Cardiac muscle cell (in vitro differentiated cells and primary cell): ENCODE measurements at places on chromosomes 2 and 18.

- DNase-seq = no peak
Observed at GRCh38 chr18:67043276-67043675, 439.4 kb upstream of the CDH19 start.

- peak; percentile 27 for DNase-seq
Observed at GRCh38 chr2:11071211-11071610, 84.1 kb upstream of the SLC66A3 start.

GRCh38 chr2:84999553-84999955 is 28.6 kb downstream of the KCMF1 start:
- no peak for DNase-seq

DNA sequence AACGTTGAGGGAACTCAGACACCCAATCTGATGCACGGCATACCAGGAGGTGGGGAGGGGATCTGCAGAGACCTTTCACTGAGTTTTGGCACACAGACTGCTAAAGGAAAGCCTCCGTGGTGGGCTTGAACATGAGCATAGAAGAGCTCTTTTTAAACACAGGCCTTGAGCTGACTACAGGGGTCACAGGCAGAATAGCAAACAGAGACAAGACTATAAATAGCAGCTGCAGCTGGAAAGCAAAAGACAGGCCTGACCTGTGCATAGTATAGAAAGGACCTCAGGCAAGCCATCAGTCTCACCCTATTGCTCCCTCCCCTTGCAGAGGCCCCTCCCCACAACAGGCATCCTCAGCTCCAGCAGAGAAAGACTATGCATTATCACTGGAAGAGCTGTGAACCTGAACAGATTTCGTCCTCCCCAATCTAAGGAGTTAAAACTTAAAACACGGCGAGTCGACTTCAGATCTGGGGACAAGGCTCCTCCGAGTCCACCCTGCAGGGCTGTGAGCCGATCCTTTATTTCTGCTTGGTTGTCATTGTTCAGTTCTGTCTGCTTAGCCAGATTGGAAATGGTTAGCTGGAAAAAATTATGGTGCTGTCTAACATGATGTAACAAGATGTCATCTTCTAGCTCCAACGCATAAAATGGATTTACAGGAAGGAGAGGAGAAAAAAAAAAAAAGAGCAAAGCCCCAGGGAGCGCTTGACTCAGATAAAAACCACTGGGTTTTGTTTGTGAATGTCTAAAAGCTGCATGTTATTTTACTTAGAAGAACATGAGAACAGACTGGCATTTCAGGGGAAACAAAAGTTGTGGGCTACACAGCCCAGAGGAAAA is 25.2 kb upstream of the LCLAT1 start:
- peak; percentile 82 for DNase-seq

GRCh38 chr2:100238471-100238870 is 83.8 kb downstream of the LONRF2 start:
- DNase-seq = no peak

DNA sequence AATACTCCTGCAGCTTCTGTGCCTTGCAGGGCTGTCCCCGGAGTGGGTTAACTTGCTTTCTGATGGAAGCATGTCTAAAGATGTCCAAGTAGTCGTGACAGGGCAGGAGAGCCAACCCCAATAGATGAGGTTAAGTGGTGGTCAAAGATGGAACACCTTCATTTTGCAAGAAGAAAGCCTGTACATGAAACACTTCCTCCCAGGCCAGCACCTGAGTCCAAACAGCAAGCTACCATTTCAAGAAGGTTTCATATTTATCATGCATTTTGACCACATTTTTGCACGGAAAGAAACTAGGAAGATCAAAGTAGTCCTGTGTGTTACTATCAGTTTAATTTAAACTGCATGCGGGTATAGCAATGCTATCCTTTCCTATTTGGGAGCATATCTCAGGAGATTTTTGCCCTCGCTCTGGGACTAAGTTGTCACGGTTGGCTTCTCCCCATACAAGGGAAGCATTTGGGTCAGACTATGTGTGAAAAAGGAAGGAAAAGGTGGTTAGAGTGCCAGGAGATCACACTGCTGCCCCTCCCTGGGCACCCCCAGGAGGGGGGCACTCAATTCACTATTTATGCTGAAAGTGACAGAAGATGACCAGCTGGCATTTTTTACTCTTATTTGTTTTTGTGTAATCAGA is 187.6 kb downstream of the ZNF521 start:
- DNase-seq = no peak

GRCh38 chr2:186968277-186968676 is 119.3 kb upstream of the ZSWIM2 start:
- DNase-seq = no peak

GRCh38 chr18:26458526-26459232 is 89.7 kb downstream of the KCTD1 start:
- DNase-seq = no peak

GRCh38 chr2:229779650-229780049 is 65.3 kb upstream of the DNER start:
- no peak for DNase-seq

- DNase-seq = no peak
Observed at GRCh38 chr2:23526114-23526513, 141.1 kb downstream of the KLHL29 start.

DNA sequence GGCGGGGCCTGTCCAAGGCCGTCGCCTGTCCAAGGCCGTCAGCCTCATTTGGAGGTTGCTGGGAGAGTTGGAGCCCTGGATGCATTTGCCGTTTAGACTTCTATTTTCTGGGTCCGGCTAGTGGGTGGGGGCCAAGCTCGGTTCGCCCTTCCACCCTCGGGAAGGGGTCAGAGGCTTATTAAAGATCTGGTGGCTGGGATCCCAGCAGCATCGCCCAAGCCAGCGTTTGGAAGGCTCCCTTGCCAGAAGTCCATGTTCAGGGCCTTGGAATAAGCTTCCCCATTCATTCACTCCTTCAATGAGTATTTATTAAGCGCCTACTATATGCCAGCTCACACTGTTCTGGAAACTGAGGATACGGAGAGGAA is 516 bp upstream of the DOCK10 start:
- DNase-seq = no peak

DNA sequence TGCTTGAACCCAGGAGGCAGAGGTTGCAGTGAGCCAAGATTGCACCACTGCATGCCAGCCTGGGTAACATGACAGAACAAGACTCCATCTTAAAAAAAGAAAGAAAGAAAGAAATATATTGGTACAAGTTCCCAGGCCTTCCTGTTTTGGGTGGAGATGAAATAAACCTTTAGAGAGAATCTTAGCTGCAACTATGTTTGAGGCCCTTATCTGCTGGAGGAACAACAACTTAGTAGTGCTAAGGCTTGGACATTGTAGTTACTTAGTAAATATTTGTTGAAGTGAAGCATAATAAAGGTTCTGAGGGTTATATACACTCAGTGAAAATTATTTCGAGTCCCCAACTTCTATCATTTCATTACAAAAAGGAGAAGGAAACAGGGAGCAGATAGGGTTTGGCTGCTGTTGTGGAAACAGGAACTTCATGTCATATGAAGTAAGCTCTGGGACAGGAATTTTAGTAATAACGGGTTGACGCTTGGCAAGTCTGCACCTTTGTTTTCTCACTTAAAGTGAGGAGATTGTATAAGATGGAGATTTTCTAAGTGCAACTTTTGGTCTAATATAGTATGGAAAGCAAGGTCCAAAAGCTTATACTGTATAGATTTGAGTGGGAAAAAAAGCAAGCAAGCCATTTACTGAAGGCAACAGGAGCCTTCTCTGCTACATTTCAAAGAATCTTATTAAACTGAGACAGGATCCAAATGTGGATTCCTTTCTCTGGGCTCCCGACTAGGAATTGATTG is 40.0 kb upstream of the AGPS start:
- no peak for DNase-seq

- no peak for DNase-seq
Observed at GRCh38 chr2:128424406-128425171, 105.9 kb upstream of the HS6ST1 start.

DNA sequence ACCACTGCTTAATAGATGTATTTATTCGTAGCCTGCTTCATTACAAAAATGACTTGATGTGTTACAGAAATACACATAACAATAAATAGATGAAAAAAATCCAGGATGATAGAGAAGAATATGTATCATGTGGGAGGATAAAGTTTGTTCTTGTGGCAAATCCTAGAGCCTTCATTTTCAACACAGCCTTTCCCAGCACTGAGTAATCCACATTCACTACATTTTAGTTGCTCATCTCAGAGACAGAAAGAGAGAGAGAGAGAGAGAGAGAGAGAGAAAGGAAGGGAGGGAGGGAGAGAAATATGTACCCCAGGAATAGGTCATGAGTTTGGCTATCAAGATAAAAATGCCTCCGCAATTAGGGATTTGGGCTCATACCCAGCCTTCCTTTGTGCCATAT is 144.3 kb downstream of the RBMS1 start:
- no peak for DNase-seq

- no peak for DNase-seq
Observed at GRCh38 chr18:38368886-38369285, 803.3 kb upstream of the CELF4 start.

GRCh38 chr2:84938194-84938879 is 32.6 kb upstream of the KCMF1 start:
- DNase-seq = no peak

GRCh38 chr2:128513961-128514283 is 195.3 kb upstream of the HS6ST1 start:
- DNase-seq = no peak

DNA sequence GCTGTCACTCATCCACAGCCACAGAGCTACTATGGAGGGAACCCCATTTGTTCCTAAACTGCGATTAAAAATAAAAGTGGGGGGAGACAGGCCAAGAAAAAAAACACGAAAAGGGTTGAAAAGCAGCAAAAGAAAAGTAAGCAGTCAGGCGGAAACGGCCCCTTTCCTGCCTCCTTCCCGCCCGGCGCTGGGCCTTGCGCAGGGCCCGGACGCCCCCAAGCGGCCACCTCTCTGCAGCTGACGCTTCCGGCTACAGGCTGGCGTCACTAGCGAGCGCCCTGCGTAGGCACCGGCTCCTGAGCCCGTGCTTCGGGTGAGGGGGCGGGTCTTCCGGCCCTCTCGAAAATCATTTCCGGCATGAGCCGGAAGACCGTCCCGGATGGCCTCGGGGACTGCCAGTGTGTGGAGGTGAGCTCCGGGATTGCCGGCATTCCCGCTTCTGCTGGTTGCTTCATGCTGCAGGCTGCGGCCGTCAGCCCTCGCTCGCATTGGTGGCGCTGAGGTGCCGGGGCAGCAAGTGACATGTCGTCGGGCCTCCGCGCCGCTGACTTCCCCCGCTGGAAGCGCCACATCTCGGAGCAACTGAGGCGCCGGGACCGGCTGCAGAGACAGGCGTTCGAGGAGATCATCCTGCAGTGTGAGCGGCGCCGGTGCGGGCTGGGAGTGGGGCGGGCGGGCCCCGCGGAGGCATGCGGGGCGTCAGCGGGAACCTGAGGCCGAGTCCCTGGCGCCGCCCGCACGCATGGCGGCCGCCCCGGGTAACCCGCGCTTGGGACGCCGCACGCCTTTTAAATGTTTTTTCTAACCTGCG is at the start of gene ATG16L1:
Gene ATG16L1 (plus strand): TSS at position 368 of the 811 bp plus-strand sequence. CDS start 155 bp downstream, at position 523.
- DNase-seq = peak; percentile 97

DNA sequence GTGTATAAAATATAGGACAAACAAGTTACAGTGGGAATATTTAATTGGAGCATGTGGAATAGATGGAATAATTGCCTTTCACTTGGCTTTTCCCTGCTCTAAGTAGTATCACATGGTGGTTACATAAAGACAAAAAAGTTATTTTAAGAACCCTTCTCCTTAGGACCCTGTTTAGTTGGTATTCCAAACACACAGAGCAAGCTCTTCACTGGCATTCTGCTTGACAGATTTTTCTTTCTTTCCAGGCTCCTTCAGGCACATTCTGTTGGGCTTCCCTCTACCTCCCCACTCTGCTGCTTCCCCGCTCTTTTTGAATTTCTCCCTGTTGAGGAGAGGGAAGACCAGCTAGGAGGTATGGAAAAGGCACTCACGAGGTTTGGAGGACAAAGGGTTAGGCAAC is 29.0 kb upstream of the DARS1 start:
- no peak for DNase-seq

- DNase-seq = peak; percentile 20
Observed at GRCh38 chr2:156436497-156437085, 412 bp downstream of the GPD2 start.

GRCh38 chr2:238726670-238727584 is 121.0 kb upstream of the TWIST2 start:
- DNase-seq = no peak

DNA sequence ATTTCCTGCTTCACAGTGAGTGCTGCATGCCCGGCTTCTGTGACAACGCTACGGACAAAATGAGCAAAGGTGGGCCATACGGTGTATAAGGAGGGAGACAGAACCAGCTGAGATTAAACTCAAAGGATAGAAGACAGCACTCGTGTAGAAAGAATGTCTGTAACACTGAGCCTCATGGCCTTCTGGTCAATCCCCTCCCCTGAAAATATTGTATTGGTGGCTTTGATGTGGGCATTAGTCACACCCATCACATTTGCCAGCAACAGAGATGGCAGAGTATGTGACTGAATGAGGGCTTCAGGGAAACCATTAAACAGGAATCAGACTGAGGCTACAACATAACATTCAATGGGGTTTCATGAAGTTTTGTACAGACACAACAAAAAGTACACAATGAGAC is 287.8 kb upstream of the CCDC68 start:
- DNase-seq = no peak

- no peak for DNase-seq
Observed at GRCh38 chr2:8352989-8353388, 328.9 kb upstream of the ID2 start.

- DNase-seq = peak; percentile 33
Observed at GRCh38 chr2:131646669-131647297, 119.1 kb downstream of the CCDC74A start.

DNA sequence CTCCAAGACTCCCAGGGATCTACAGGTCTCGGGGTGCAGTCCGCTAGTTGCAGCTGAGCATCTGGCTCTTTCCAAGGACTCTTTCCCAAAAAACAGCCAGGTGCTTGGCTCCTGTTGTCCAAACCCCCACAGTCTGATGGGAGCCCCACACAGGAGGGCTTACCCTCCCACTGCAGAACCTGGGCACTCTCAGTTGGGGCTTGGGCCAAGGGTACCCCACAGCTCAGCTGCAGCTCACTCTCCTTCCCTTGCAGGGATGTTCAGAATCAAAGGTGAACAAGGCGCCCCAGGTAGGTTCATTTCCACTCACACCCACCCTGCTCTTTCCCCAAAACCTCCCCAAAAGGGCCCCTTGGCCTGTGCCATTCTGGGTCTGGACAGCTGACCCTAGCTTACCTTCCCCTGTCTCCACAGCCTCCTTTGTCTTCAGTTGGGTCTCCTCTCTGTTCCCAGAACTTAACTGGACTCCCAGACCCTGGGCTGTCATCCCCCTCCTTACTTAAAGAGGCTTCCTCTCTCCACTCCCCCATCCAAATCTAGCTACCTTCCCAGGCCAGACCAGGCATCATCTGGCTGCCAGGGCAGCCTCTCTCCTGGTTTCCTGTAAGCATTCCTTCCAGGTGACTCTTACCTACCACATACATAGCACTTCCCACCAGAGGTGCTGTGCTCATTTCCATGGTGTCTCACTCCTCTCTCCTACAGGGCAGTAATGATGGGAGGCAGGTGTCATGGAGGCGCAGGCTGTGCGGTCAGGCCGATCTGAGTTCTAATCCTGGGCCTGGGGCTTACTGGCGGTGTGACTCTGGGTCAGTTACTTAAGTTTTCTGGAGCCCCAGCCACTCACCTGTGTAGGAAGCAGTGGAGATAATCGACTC is 29.5 kb downstream of the MARCO start:
- no peak for DNase-seq

- no peak for DNase-seq
Observed at GRCh38 chr2:185522472-185522871, 216.1 kb upstream of the FSIP2 start.

GRCh38 chr2:96109361-96109680 is 7.0 kb downstream of the ADRA2B start:
- no peak for DNase-seq

GRCh38 chr2:127097841-127098651 is 8.9 kb downstream of the BIN1 start:
- no peak for DNase-seq

GRCh38 chr2:113284476-113284875 is 5.8 kb upstream of the PAX8 start:
- DNase-seq = no peak
